ENCODE measurements at places on chromosomes 12 and 14.

GRCh38 chr14:58832095-58832521 is 194.3 kb downstream of the DACT1 start:
- no peak for DNase-seq

- no peak for DNase-seq
These were observed 68.9 kb downstream of the ESR2 start for GRCh38 chr14:64225151-64225757.

GRCh38 chr14:92427096-92427495 is 86.5 kb upstream of the RIN3 start:
- no peak for DNase-seq

- DNase-seq, result peak; percentile 66
These were observed 204.3 kb downstream of the AEBP2 start for GRCh38 chr12:19643635-19644034.
